Activated T-cell treated with anti-CD3 and anti-CD28 coated beads for 48 hours (primary cell): ENCODE measurements at places on chromosomes 2 and 18.

DNA sequence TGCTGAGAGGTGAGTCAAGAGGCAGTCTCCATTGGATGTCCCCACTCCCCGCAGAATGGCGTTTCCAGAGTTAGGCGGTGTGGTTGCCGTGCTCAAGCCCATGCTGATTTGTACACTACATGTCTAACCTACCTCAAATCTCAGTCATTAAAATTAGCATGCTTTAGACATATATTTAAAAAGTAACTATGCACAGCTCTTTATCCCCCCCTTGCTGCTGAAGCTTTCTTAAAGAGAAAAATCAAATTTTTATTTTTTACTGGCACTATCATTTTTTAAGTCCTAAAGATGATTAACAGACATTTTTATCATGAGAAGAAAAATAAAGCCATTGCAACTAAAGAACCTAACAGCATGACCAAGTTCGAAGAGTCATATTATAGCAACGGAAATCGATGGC is 42.9 kb downstream of the BOLA3 start:
- no peak for DNase-seq

- DNase-seq, result no peak
Observed at GRCh38 chr2:95158441-95158840, 1.2 kb downstream of the ZNF514 start.

DNA sequence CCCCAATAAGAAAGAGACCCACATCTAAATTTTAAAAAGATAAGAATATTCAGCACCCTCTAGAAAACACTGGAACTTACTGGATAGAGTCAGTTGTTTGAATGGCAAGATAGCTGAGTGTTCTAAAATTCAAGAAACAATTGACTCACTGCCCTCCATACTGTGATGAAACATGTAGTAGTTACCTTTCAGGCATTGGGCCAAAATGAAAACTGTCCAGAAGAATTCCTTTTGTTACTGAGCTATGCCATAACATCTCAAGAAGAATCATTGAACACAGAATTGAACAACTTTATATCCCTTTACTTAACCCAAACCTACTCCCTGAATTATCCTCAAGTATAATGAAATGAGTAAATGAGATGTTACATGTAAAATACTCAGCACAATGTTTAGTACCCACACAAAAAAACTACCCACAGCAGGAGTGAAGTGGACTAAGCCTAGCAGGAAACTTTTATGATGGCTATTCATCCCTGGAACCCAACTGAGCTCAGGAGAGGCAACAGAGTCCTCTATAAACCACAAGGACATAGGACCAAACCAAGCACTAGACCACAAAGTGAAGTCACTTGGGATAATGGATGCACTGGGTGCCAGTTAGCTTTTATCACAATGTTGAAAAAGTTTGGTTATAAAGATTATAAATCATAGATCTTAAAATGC is 32.7 kb downstream of the RBM43 start:
- no peak for DNase-seq

- DNase-seq, result no peak
Observed at GRCh38 chr2:238693337-238694093, 154.4 kb upstream of the TWIST2 start.

DNA sequence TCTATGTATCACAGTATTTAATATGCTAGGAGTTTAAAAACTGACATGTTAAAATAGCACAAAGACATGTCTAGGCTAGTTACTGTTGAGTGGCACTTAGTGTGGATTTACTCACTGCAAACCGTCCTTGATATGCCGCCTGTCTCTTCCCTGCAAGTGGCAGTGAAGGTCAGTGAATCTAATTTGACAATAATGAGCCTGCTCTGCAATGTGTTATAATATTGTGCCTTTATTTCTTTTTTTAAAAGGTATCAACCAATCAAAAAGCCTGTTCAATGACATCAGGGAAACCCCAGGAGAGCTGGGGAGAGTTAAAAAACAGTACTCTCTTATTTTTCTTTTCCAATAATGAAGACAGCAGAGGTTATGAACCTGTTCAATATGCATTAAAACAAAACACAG is 384.1 kb downstream of the ERBB4 start:
- no peak for DNase-seq

DNA sequence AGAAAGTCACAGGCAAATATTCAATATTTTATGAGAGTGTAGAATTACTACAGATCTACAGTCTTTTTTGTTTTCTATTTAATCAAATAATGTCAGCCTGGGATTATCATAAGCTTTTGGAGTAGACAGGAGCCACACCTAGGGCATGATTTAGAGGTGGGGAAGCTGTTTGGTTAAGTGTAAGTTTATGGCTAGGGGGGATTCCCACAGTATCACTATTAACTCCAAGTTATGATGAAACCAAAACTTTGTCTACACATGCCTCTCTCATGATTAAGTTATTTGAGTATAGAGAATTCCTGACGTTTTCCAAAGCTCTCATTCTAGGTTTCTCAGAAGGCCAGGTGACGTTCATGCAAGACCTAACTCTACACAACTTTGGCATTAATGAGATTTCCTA is 2.1 kb downstream of the SERPINB10 start:
- no peak for DNase-seq

- DNase-seq, result no peak
Observed at GRCh38 chr2:133841900-133842299, 273.6 kb upstream of the NCKAP5 start.

DNA sequence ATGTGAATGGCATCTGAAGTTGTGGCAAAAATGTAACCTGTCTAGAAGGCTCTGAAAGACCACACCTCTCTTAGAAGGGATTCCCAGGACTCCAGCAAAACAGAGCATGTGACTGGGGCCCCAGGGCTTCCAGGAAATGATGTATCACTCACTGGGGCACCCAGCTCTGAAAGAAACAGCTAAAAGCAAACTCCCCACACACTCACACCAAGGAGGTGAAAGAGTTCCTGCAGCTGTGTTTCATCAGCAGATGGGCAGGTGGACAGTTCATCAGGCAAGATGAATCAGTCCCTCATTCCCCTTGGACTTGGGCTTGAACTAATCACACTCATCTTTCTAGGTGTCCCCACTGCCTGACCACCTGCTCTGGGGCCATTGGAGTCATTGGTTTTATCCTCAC is 76.2 kb downstream of the CCBE1 start:
- DNase-seq, result no peak

- no peak for DNase-seq
Observed at GRCh38 chr2:223086370-223086981, 34.5 kb downstream of the KCNE4 start.

GRCh38 chr18:37393221-37393827 is 172.3 kb downstream of the CELF4 start:
- no peak for DNase-seq

GRCh38 chr2:179686718-179687342 is 174.6 kb downstream of the ZNF385B start:
- DNase-seq, result no peak
